ENCODE measurements at places on chromosomes 11 and 22. TPM values are rescaled to one million over a fixed set of nuclear protein-coding genes. Genes with fewer than 3 reads are reported as not detected.

The THOC5 gene
- polyA plus RNA-seq, result 93.7 TPM

The LMO2 gene
- not detected for polyA plus RNA-seq

GRCh38 chr11:119506436-119506835, 83.5 kb upstream of the THY1 start:
- DNase-seq, result no peak

The RAB3IL1 gene
- polyA plus RNA-seq, result 2.7 TPM

The GAL3ST3 gene
- 0.11 TPM for polyA plus RNA-seq

DNA sequence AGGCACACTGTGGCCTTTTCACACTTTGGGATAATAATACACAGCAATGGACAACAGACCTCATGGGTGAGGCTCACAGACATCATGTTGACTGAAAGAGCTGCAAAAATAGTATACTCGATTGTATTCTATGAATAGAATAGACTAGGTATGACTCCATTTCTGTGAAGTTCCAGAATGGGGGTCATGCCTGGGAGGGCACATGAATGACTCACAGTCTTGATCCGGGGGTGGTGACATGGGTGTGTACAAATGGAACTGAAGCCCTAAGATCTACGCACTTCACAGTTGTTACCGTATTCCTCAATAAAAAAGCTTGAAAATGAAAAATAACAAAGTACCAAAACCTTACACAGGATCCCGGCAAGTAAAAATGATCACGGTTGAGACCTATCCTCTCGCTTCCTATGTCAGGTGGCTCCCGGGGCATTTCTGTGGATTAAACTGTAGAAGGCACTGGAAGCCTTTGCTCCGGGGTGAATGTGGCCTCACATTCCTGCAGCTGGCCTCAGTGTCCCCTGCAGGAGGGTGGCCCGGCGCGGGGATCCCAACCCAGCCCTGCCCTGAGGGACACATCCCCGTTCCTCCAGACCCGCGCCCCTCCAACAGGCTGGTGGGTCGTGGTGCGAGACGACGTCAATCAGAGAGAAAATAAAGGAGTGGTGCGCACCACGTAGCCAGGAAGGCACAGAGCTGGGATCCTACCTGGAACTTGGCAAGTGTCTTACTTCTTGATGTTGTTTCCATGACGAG, 75.9 kb downstream of the NECTIN1 start:
- no peak for DNase-seq

DNA sequence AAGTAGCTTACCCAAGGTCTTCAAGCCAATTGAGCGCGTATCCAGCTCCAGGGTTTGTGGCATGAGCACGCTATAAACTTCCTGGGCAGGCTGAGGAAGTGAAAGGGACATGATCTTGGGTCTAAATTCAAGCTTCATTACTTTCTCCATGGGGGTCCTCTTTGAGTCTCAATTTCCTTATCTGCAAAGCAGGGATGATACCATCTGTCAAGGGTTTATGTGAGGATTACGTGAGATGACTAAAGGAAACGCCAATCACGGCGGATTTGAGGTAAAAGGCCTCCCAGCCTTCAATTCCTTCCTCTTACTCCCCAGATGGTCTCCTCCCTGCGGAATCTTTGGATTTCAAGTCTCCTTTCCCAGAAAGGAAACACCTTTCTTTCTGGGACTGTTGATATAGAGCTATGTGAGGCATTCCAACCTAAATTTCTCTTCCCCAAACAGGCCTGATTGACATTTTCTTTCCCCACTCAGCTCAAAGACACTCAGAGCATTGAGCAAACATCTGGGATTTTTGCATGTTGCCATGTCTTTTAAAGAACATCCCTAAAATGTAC, 474.4 kb downstream of the INSC start:
- no peak for DNase-seq

GRCh38 chr11:20599221-20600019, at the start of gene SLC6A5:
SLC6A5 (plus strand) TSS chr11:20599608; CDS start chr11:20599673, 65 bp downstream.
- no peak for DNase-seq

DNA sequence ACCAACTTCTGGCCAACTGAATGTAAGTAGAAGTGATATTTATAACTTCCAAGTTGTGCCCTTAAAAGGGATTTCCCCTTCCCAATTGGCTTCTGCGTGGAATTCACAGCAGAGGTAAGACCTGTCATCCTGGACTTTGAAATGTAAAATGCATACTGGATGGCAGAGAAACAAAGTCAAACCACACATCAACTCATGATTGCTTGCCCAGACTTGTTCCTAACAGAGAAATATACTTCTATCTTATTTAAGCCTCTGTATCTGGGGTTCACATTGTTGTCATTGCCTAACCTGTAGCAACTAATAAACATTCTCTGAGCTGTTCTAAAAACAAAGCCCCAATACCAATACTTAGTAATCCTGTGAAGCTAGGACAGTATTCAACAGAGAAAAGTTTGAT, 6.2 kb downstream of the ME3 start:
- no peak for DNase-seq

The SHISA8 gene
- not detected for polyA plus RNA-seq

DNA sequence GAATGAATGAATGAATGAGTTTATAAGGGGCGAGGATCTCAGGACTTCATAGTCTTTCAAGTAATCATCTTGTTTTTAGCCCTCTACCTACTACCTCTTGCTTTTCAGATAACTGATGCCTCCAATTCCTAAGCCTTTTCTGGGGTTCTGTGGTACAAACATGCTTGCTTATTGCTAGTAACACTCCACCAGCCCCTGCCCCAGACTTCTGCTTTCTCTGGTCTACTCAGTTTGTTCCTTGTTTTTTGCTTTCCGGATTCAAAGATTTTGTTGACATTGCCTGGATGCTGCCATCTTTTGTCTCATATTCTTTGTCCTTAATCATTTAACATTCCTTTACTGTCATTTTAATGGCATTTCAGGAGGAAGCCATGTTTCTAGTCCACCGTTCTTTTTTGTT, 8.9 kb upstream of the TMEM9B start:
- no peak for DNase-seq

The FGF3 gene
- not detected for polyA plus RNA-seq

GRCh38 chr11:62315431-62315830, 16.6 kb upstream of the SCGB1D4 start:
- no peak for DNase-seq

The SLC5A4 gene
- polyA plus RNA-seq, result not detected

DNA sequence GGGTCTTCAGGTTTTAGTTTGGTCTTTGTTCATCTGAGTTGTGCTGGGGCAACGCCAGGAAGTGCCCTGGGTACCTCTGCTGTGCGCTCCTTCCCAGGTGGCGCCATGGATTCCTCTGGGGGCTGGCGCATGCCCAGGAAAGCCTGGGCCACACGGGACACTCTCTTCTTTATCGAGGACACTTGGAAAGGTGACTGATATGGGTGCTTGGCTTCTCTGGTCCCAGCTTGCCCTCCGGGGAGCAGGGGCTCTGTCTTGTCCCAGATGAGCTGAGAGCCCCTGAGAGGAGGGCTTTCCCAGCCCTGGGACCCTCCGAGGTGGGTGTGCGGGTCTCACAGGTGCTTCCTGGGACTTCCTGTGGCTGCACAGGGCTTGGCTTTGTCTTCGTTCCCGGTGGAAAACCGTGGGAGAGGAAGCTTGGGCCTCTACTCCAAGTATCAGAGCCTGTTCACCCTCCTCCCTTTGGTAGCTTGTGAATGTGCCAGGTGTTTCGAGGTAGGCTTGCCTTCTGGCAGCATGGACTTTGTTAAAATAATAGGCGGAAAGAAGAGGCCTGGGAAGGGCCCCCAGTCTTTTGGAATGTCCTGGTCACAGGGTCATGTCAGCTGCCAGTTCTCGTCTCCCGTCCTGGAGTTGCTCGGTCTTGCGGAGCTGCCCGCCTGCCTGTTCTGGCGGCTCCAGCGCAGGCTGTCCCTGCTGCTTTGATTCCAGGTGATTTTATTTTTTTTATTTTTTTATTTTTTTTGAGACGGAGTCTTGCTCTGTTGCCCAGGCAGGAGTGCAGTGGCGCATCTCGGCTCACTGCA, 10.1 kb upstream of the NEAT1 start:
- DNase-seq, result no peak

The SEC14L2 gene
- polyA plus RNA-seq, result 15.8 TPM
